ENCODE measurements at places on chromosomes 13 and 19. TPM values are rescaled to one million over a fixed set of nuclear protein-coding genes. Genes with fewer than 3 reads are reported as not detected.
A peak's percentile ranks its signal among the peaks of the same experiment; 100 is the strongest.

GIPC3 gene
- polyA plus RNA-seq, result 0.19 TPM

TEX29 gene
- 1.8 TPM for polyA plus RNA-seq

IL17D gene
- polyA plus RNA-seq, result 12.3 TPM

WASF3 gene
- 10.4 TPM for polyA plus RNA-seq

OR7D2 gene
- polyA plus RNA-seq, result 0.34 TPM

SELENOV gene
- 2.2 TPM for polyA plus RNA-seq

SIX5 gene
- 15.6 TPM for polyA plus RNA-seq

DKKL1 gene
- 4.0 TPM for polyA plus RNA-seq

TEX101 gene
- not detected for polyA plus RNA-seq

ZNF66 gene
- polyA plus RNA-seq, result 4.6 TPM

DNA sequence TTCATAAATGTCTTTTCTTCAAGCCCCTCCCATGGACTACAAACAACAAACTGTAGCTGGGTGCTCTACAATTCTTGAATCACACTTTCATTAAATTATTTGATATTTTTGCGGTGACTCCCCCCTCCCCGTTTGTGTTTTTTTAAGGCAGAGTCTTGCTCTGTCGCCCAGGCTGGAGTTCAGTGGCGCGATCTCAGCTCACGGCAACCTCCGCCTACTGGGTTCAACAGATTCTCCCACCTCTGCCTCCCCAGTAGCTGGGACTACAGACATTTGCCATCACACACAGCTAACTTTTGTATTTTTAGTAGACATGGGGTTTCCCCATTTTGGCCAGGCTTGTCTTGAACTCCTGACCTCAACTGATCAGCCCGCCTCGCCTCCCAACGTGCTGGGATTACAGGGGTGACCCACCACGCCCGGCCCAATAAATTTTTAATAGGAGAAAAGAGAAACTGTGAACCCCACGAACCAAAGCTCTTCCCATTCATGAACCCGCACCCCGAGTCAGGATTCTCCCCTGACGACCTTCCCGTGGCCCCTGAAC is 703 bp downstream of the ZNF506 start:
- no peak for DNase-seq
- peak overlapping the region; percentile 98 for H3K27ac ChIP-seq
- H3K4me3 ChIP-seq, result peak overlapping the region; percentile 33
- H3K27me3 ChIP-seq, result no peaks in the 10 kb centered on the region
- H3K4me1 ChIP-seq, result no peaks in the 10 kb centered on the region

DNA sequence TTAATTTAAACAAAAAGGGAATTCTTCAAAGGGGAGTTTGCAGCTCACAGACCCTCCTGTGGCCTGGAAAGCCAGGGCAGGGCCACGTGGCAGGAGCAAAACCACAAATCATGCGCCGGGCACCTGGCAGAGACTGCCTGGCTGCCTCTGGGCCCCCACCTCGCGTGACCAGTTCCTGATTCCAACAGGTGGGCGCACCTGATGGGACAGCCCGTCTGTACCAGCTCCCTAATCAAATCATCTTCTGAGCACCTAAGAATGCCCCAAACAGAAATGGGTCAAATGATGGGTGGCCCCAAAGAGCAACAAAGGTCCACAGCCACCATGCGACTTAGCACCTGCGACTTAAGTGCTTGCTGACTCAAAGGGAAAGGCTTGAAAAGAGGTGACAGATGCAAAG is 9.2 kb downstream of the TMTC4 start:
- H3K36me3 ChIP-seq, result no peaks in the 10 kb centered on the region
- DNase-seq, result no peak

- no peaks in the 10 kb centered on the region for H3K36me3 ChIP-seq
- H3K27me3 ChIP-seq, result no peaks in the 10 kb centered on the region
- no peak overlapping the region for H3K27ac ChIP-seq
These were observed 15.1 kb downstream of the NOSIP start for GRCh38 chr19:49565261-49565660.

DNA sequence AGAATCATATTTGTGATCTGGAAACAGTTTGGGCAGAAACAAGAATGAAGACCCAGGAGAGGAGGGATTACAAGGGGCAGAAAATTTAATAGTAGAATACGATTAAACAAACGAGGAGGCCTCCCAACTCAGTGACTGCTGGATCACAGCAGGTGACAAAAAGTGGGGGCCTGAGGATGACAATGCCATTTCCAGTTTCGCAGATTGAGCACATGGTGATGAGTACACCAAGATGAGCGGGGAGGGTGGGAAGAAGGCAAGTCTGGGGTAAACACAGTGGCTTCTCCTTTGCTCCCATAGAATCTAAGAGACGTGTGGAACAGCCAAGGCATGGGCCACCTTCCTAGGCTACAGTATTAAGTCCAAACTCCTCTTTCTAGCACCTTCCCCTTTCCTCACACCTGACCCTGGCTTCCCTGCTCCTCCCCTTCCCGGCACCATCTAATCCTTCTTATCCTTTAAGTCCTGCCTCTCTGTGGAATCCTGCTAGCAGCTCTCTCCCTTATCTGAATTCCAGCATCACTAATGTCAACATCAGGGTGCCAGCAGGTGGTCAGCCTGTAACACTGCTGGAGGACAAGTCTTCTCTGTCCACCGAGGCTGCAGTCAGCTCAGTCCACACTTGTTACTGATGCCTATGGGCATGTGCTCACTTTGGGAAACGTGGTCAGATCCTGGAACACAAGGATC is 13.5 kb downstream of the ATP7B start:
- H3K27ac ChIP-seq, result peak overlapping the region; percentile 74
- peaks cover 44% of the 10 kb centered on the region for H3K4me1 ChIP-seq
- H3K36me3 ChIP-seq, result no peaks in the 10 kb centered on the region
- DNase-seq, result peak; percentile 72
- H3K4me3 ChIP-seq, result no peak overlapping the region
- no peaks in the 10 kb centered on the region for H3K27me3 ChIP-seq

DNA sequence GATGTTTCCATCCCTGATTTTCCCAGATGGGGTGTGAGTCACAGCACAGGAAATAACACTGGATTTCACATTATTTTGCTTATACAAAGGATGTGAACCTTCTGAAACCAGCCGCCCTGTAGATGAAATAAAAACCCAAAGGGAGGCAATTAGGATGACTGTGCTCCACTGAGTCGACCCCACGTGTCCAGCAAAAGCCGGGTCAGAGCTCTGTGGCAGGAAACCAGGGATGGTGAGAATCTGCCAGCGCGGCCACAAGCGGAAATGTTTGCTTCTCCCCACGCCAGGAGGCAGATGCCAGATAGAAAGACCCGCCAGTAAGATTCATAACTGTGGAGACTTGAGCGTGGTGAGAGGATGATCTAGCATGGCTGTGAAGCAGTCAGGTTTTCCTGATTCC is 764.4 kb downstream of the LIG4 start:
- no peak overlapping the region for H3K4me3 ChIP-seq
- H3K27ac ChIP-seq, result no peak overlapping the region
- H3K4me1 ChIP-seq, result no peaks in the 10 kb centered on the region

GRCh38 chr19:16969135-16969534 is 57.5 kb downstream of the CPAMD8 start:
- H3K4me1 ChIP-seq, result no peaks in the 10 kb centered on the region
- no peaks in the 10 kb centered on the region for H3K36me3 ChIP-seq
- no peak overlapping the region for H3K4me3 ChIP-seq
- DNase-seq, result no peak

DNA sequence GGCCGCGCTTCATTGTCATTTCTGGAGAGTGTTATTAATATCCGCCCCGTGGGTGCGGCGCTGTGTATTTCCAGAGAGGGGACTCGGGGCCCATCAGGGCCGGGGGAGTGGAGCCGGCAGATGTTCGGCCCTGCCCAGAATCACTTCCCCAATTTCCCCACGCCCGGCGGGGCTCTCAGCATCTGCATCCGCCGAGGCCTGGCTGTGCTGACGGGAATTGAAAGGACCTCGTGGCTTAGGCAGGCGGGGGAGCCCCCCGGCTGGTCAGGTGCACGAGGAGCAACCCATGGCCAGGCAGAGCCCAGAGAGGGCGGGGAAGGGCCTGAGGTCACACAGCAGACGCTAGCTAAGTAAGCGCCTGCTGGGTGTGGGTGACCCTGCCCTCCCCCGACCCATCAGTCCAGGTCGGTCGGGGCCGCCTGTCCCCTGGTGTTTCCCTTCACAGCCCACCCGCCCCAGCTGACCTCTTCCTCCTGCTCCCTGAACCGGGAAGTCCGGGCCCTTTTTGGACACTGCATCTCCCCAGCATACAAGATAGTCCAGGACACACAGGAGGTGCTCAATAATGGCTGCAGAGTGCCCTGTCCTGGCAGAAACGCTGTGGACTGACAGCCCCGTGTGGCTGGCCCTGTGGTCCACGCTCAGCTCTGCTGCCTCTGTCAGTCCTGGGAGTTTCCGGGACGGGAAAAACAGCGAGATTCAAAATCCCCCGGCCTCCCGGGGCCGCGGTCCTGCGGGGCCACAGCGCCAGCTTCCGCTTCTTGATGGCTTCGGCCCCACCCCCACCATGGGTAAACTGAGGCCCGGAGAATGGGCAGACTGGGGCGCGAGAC is 22.1 kb downstream of the ARID3A start:
- H3K36me3 ChIP-seq, result no peaks in the 10 kb centered on the region
- peak; percentile 10 for DNase-seq
- peak overlapping the region; percentile 78 for H3K27ac ChIP-seq
- H3K4me3 ChIP-seq, result no peak overlapping the region
- H3K27me3 ChIP-seq, result no peaks in the 10 kb centered on the region

DNA sequence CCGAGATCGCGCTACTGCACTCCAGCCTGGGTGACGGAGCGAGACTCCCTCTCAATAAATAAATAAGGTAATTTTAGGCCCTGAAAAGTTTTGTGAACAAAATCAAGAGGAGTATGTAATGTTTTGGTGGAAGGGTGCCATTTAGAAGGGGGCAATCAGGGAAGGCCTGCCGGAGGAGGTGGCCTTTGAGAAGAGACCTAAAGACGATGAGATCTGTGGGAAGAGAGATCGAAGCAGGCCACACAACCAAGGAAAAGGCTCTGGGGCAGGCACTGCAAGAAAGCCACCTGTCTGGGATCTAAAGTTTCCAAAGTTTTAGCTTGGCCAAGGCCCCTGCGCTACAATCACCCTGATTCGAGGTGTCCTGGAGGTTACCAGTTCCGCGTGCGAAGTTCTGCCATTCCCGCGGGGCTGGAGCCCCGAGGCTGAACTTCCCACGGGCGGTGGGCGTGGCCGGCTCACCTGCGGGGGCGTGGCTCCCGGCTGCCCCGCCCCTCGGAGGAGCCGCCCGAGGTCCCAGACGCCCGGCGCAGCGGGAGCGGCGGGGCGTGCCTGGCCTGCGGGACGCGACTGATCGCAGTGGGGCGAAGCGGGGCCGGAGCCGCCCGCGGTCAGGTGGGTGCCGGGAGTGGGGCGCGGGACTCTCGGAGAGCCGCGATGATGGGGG is at the start of gene KLC3:
KLC3 (plus strand) TSS at position 519 of the 667 bp plus-strand sequence. CDS start 4,792 bp downstream, outside the sequence.
- no peak within 1 kb of the TSS for H3K4me3 ChIP-seq
- no peak within 1 kb of the TSS for H3K27ac ChIP-seq
- no peaks in the 10 kb centered on the region for H3K4me1 ChIP-seq
- DNase-seq, result peak; percentile 85
- peaks cover 13% of the 10 kb centered on the region for H3K27me3 ChIP-seq
- H3K36me3 ChIP-seq, result no peaks in the 10 kb centered on the region

DNA sequence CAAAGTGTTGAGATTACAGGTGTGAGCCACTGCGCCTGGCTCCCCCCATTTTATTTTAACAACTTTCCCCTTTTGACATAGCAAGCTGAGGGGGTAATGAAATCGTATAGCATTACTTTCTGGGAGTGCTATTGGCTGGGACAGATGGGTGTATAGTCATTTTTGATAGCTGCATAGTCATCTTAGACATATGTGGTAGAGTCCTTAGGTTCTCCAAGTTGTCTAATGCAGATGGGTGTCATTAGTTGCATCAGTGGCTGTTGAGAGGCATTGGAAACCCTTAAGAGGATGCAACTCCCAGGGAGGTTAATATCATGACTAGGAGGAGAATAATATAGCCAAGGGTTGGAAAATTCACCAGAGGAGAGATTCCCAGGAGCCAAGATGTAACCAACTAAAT is 28.6 kb upstream of the PNMA8B start:
- H3K27me3 ChIP-seq, result no peaks in the 10 kb centered on the region
- H3K27ac ChIP-seq, result no peak overlapping the region
- H3K4me3 ChIP-seq, result no peak overlapping the region
- DNase-seq, result no peak

DNA sequence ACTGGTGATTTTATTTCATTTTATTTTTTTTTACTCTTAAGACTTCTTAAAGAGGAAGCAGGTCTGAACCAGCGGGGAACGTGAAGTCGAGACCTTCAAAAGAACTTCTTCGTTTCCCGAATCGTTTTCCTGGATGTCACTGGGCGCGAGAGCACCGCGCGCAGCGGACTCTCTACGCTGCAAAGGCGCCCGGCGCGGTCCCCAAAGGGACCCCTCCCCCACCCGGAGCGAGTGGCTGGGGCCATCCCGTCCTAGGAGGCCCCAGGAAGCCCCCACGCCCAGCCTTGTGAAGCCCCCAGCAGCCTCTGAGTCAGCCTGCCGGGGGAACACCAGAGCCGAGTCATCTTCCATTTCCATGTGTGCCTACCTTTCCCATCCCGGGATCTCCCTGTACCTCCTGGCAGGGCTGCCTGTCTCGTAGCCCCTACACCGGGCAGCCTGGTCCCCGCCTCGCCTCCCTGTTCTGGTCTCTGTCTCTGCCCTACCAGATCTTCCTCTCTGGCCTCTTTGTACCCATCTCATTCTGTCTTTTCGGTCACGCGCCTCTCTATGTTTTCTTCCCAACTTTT is 608 bp downstream of the CD70 start:
- no peaks in the 10 kb centered on the region for H3K36me3 ChIP-seq
- no peak for DNase-seq
- no peak overlapping the region for H3K27ac ChIP-seq
- H3K27me3 ChIP-seq, result peaks cover 79% of the 10 kb centered on the region

DNA sequence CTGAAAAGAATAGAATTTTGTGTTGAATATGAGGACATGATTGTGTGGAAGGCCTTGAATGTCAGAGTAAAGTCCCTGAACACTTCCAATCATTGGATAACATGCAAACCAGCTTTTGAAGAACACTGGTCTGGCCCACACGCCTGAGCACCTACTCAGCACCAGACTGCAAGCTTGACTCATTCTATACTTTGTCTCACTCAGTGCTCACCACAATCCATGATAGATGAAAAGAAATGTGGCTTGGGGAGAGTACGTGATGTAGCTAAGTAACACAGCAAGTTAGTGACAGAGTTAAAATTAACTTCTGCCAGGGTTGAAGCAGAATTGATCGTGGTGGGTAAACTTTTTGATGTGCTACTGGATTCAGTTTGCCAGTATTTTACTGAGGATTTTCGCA is 12.0 kb downstream of the DLEU7 start:
- no peaks in the 10 kb centered on the region for H3K36me3 ChIP-seq
- no peak overlapping the region for H3K4me3 ChIP-seq
- DNase-seq, result no peak
- no peaks in the 10 kb centered on the region for H3K27me3 ChIP-seq
- no peak overlapping the region for H3K27ac ChIP-seq

GRCh38 chr19:46766569-46767317 is 20.5 kb upstream of the STRN4 start:
- H3K4me1 ChIP-seq, result peaks cover 13% of the 10 kb centered on the region
- DNase-seq, result no peak
- H3K4me3 ChIP-seq, result no peak overlapping the region
